ENCODE measurements at places on chromosomes 12 and 14.

DNA sequence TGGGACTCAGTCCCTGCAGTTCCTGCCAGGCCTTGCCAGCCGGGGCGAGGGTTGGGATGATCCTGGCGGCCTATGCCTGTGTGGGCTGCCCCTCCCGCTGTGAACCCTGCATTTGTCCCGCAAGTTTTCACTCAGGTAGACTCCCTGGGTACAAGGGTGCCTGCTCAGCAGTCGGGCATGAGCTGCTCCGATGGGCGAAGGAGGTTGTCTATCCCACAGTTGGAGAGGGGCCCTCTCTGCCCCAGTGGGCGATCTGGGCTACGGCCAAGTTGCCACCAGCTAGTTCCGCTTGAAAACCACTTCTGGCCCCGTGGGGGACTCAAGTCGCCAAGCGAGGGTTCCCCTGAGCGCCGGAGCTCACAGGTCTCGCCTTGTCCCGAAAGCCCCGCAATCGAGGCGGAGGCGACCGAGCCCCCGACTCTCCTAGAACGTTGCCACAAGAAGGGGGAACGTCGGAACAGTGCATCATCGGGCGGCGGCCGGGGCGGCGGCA is 365 bp upstream of the TPI1 start:
- no peak for DNase-seq

- DNase-seq, result no peak
These were observed 18.1 kb upstream of the IGF1 start for GRCh38 chr12:102498471-102498870.

DNA sequence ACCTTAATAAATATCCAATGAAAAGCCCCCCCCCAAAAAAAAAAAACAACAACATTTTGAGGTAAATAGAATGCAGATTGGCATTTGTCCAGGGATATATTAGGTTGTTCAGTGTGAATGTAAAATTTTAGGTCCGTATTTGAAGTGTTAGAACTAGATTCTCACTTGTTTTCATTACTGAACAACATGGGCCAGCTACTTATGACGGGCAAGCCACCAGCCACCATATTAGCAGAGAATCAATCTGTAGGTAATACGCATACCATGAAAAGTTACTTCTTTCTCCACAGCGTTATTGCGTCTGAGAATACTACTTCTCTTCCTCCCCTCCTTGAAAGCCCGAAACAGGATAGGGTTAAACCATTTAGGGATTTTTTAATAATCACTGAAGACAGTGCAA is 5.4 kb downstream of the FLRT2 start:
- no peak for DNase-seq

DNA sequence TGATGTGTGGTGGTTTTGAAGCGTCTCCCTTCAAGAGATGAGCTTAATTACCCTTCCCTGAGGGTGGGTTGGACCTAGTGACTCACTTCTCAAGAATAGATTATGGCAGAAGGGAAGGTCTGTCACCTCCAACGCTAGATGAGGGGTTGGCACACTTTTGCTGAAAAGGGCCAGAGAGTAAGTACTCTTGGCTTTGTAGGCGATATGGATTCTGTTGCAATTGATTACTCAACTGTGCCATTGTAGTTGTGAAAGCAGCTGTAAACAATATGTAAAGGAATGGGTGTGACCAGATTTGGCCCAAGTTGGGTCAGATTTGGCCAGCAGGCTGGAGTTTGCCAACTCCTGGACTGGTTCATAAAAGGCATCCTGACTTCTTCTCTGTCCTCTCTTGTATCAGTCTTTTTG is 53.3 kb downstream of the SMIM41 start:
- no peak for DNase-seq

GRCh38 chr14:57846596-57846995 is 19.3 kb downstream of the SLC35F4 start:
- DNase-seq, result no peak

DNA sequence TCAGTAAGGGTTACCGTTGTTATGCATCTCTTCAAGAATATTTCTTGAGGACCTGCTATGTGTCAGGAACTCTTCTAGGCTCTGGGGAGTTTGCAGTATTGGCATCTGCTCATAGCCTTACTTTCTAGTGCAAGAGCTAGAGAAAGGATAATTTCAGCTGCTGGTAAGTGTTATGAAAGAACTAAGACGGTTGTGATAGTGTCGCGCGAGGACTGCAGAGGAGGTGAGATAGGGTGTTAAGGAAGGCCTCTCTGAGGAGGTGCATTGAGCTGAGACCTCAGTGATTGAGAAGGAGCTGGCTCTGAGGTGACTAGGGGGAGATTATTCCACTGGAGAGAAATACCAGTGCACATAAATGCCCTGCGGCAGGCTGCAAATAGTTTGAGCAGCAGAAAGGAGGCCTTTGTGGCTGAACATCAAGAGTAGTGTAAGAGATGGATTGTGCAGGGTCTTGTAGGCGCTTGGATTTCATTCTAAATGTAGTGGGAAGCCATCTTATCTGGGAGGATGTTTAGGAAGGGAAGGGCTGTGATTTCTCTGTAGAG is 824 bp downstream of the DDX55 start:
- DNase-seq, result no peak

Measured in glomerular endothelial cell (primary cell).